Neuronal stem cell (in vitro differentiated cells): ENCODE measurements at places on chromosomes 3 and 15.

- peak; percentile 26 for DNase-seq
Observed at GRCh38 chr3:143121241-143122088, 1.9 kb downstream of the CHST2 start.

GRCh38 chr3:54264050-54264449 is 141.7 kb downstream of the CACNA2D3 start:
- no peak for DNase-seq

GRCh38 chr15:53378096-53378800 is 381.2 kb downstream of the WDR72 start:
- peak; percentile 32 for DNase-seq

GRCh38 chr3:41932464-41932863 is 29.4 kb downstream of the ULK4 start:
- DNase-seq: no peak

- peak; percentile 60 for DNase-seq
Observed at GRCh38 chr15:77496715-77497109, 76.0 kb downstream of the HMG20A start.

- no peak for DNase-seq
Observed at GRCh38 chr3:10173926-10174435, 9.3 kb downstream of the IRAK2 start.

DNA sequence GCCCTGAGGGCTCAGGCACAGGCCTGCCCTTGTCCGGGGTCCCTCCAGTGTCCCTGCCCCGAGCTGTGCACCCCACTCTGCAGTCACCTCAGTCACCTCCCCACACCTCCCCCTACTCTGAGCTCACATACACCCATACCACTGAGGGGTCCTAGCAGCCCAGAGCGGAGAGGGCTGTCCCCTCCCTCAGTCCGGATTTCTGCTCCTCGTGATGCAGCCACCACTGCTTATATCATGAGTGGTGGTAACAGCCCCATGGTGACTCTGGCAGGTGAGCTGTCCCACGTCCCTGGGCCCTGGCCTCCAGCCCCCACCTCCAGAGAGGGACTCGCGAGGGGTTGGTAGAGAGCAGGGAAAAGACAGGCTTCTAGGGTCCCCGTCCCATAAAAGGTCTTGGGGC is 8.0 kb downstream of the CSPG4 start:
- DNase-seq: no peak

DNA sequence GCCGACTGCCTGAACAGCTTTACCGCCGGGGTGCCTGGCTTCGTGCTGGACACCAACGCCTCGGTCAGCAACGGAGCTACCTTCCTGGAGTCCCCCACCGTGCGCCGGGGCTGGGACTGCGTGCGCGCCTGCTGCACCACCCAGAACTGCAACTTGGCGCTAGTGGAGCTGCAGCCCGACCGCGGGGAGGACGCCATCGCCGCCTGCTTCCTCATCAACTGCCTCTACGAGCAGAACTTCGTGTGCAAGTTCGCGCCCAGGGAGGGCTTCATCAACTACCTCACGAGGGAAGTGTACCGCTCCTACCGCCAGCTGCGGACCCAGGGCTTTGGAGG is 815 bp downstream of the SPINT1 start:
- DNase-seq: no peak

GRCh38 chr3:112460519-112461195 is 38.6 kb downstream of the BTLA start:
- no peak for DNase-seq

GRCh38 chr15:31537770-31538592 is 211.3 kb downstream of the KLF13 start:
- DNase-seq: no peak

DNA sequence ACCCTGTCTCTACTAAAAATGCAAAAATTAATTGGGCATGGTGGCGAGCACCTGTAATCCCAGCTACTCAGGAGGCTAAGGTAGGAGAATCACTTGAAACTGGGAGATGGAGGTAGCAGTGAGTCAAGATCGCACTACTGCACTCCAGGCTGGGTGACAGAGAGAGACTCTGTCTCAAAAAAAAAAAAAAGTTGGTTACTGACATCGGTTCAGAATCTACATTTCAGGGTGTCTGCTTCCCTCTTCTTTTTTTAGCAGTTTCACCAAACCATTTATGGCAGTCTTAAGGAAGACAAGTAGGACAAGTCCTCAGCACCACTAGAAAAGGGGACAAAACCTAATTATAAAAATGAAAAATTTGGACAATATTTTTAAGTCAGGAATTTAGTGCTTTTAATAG is 3.3 kb upstream of the USP4 start:
- no peak for DNase-seq

GRCh38 chr15:86121568-86122225 is 42.0 kb downstream of the AGBL1 start:
- DNase-seq: no peak

DNA sequence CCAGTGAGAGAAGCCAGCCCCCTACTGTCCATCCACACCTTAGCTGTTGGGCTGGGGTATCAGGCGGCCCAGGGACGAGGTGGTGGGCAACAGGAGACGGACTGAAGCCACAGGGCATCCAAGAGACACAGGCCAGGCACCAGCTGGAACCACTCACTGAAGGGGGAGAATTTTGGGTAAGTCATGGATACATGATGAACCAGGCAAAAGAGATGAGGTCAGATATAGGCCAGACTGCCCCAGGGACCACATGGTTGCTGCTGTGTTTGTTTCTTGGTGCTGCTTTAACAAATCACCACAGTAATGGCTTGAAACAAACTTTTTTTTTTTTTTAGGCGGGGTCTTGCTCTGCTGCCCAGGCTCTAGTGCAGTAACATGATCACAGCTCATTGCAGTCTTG is 66.4 kb downstream of the SEMA5B start:
- no peak for DNase-seq

- DNase-seq: no peak
Observed at GRCh38 chr3:181252631-181253030, 263.1 kb upstream of the DNAJC19 start.

GRCh38 chr15:28456476-28457395 is 76.0 kb downstream of the GOLGA8G start:
- no peak for DNase-seq

DNA sequence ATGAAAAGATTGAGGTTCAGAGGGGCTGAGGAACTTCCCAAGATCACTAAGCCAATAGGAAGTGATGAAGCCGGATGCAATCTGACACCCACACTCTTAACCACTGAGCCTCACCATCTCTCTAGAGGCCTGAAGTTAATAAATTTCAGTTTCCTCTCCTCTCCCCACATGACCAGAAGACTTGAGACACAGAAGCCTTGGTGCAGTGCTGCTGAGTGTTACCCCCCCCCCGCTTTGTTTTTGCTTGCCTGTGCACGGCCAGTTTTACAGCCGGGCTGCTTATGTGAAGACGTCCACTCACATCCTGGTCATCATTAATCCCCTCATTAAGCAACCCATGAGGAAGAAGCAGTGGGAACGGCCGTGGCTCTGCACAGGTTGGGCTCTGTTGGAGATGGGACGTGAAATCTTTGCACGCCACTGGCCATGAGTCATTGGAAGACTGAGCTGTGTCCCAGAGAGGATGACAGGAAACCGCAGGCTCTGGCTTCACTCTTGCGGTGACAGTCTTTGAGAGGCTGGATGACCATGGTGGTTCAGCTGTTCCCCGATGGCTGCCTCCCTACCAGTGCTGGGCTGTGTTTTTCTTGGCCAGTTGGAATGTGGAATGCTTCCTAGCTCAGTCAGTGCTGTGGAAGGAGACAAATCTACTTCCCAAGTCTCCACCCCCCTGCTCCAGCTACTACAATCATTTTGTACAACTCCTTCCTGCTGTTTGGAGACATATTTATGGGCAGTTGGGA is 232.6 kb upstream of the LRTM1 start:
- DNase-seq: no peak

GRCh38 chr3:113438224-113438623 is 3.1 kb downstream of the CFAP44 start:
- DNase-seq: no peak

GRCh38 chr3:14796403-14797077 is 22.2 kb upstream of the FGD5 start:
- DNase-seq: no peak

DNA sequence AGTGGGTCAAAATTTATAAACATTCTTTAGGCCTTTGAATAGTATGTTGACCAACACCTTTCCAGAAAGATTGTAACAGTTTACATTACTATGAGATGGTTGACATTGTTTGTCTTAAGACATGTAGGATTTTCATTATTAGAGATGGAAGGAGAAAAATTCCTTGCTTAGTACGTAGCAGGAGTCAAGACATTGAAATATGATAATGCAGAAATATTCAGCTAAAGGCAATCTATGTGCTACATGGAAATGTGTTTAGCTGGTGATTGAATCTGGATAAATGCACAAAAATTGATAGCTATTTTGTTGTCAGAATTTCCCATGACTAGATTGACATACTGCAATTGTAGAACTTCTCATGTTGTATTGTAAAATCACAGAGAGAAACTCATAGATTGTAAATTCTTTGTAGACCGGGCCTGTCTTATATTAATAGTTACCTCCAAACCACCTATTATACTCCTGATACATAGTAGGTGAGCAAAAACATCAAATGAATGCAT is 370.4 kb upstream of the CBLB start:
- DNase-seq: no peak

DNA sequence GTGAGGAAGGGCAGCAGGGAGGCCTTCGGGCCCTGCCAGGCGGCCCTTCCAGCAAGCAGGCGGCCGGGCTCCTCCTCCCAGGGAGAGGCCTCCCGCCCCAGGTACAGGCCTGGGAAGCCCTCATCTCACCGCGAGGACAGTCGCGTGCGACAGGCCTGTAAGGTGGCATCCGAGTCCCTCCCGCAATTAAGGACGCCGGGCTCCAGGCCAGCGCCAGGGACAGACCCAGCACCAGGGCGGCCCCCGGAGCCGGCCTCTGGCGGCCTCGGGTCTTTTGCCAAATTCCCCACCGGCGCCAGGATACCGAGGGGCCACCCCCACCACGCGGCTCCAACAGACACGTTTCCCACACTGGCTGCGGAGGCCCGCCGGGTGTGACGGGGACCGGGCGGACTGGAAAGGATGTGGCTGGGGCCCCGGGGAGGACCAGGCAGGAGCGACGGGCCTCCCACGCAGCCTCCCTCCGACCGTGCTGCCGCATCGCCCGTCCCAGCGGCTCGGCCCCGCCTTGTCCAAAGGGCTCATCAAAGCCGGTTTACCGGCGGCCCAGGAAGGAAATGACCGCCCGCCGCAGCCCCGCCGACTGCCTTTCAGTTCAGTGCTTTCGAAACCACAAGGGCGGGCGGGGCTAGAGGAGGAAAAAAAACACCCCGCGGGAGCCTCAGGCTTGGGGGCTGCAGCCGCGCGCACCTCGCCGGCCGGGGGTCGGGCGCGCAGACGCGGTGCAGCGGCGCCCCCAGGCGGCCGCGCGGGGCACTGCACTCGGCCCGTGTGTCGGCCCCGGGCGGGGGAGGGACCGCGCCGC is 11.3 kb downstream of the XXYLT1 start:
- DNase-seq: peak; percentile 90

DNA sequence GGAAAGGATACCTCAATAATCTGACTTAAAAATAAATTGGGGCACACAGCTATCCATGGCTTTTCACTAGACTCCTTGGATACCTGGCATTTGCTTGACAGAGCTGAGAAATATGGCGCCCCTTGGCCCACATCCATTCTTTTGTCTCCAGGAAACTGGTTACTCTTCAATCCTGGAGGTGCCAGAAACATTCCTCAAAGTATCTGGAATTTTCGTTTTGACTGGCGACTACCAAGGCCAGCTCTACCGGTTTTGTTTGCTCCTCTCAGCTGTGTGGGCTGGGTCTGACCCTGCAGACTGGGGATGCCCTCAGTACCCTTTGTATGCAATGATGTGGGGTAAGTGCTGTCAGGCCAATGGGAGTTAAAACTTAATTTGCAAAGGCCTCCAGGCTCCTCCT is 27.0 kb downstream of the KATNBL1 start:
- DNase-seq: no peak

DNA sequence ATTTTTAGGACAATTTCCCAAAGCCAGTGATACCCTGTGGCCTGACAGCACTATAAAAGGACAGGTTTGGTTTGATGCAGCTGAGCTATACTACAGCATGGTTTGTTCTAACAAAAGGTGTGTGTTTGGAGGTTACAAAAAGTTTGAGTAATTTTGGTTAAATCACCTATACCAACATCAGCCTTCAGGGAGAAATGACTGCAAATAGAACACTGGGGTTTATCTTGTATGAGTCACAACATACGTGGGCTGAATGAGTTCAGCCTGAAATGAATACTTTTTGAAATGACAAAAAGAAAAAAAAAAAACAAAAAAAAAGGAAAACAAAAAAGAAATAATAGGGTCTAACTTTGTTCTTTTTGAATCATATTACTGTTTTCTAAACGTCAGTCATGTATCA is 345.7 kb downstream of the CNTN3 start:
- DNase-seq: no peak

GRCh38 chr3:32143849-32144757 is 37.7 kb downstream of the GPD1L start:
- DNase-seq: peak; percentile 58

DNA sequence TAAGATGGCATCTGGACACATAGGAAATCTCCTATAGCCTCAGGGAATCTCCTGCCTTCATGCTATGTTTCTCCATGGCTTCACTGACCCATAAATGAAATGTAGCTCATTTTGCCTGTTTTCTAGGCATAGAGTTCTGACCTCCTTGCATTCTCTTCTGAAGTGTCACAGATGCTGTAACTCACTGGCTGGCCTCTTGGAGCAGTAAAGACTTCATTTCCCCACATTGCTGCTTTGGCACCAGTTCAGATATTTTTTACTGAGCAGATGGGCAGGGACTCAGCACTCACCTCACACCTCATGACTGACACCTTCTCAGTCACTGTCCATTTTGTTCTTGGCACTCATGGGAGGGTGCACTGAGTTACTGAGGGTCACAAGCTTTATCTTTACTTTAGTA is 286.7 kb upstream of the TGFBR2 start:
- DNase-seq: no peak

GRCh38 chr3:124884474-124885101 is 2.6 kb downstream of the ITGB5 start:
- no peak for DNase-seq

GRCh38 chr3:120765830-120766493 is 23.4 kb downstream of the GTF2E1 start:
- no peak for DNase-seq

DNA sequence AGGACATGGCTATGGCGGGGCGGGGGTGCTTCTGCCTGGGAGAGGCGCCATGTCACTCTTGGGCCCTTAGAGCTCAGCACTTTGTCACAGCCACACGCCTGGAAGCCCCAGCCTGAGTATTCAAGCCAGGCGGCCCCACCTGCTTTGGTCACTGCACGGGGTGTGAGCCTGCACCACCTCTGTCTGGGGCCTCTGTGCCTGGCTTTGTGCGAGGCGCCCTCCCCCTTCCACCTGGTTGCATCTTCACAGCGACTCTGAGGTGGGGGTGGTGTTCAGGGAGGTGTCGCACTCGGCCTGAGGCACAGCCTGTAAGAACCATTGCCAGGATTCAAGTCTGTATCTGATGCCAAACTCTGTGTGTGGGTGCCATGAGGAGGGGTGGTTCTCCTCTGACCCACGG is 24.1 kb downstream of the ACAD9 start:
- no peak for DNase-seq

GRCh38 chr15:38668898-38669391 is 104.3 kb upstream of the RASGRP1 start:
- peak; percentile 42 for DNase-seq
